ENCODE measurements at places on chromosomes 4 and X.
A peak's percentile ranks its signal among the peaks of the same experiment; 100 is the strongest.

DNA sequence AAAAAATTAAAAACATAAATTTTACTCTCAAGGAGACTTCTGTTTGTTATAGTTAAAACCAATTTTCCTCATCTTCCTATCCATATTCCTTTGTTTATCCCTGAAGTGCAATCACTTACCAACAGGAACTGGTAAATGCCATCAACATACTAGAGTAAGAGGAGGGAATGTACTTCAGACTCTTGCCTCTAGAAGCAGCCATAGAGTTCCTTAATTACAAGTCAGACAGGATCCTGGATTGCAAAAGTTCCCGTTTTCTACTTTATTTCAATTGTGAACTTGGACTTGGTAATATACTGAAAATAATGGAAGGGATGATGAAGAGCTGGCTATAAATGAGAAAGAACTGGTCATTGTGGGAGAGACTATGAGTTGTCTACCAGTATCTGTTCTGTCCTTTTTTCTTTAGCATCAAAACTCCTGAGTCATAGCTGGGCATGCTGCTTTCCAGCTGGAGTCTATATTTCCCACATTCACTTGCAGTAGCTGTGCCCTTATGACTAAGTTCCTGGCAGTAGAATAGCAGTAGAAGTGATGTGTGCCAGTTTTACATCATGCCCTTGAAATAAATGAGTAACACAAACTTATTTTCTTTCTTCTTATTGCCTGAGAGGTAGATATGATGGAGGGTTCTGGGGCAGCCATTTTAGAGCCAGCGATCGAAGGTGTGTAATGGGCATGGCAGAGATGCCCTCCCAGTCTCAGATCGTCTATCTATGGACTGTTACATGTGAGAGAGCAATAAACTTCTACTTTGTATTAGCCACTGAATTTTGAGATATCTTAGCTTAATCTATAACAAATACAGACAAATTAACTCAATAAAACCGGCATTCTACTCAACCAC, 26.8 kb upstream of the SPARCL1 start:
- no peak for DNase-seq

DNA sequence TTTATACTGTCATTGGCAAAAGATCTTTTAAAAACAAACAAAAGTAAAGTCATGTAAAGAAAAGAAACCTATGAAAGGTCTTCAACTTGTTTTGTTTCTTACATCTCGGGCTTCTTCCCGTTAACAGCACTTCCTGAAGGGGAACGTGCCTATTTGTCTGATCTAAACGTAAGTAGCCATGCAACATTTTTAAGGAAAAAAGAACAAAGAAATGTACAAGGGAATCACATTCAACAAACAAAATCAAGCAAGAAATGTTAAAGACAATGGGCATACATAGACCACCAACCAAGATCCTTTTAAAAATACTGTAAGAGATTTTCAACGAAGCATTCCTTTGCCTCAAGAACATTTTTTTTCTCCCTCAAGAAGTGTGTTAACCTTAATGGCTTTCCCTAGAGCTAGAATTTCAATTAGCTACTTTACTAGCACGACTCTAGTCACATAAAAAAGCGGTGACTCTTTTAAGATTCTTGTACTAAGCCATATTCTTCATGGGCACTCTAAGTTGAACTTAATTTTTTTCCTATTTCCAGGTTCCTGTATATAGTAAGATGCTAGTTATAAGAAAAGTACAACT, 112.0 kb upstream of the TTC29 start:
- no peak for DNase-seq

GRCh38 chr4:47530801-47531200, 45.7 kb downstream of the ATP10D start:
- no peak for DNase-seq

DNA sequence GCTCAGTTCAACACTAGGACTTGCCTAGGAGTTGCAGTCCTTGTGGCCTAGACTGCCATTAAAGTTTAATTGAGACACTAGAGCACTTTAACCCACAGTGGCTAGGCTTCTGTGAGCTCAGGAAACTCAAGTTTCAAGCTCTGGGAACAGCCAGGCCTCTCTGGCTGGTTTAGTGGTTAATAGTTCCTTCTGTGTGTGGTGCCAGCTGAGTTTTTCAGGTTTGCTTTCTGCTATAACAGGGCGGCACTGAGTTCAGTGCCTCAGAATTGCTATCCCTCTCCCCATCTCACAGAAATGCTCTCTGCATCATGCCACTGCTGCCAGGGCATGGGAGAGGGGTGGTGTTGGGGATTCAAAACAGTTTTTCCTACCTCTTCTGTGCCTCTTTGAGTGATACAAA, 15.9 kb downstream of the MMAA start:
- DNase-seq = no peak

- DNase-seq = no peak
Measured at GRCh38 chr4:53967986-53968385, 96.4 kb downstream of the CHIC2 start.

DNA sequence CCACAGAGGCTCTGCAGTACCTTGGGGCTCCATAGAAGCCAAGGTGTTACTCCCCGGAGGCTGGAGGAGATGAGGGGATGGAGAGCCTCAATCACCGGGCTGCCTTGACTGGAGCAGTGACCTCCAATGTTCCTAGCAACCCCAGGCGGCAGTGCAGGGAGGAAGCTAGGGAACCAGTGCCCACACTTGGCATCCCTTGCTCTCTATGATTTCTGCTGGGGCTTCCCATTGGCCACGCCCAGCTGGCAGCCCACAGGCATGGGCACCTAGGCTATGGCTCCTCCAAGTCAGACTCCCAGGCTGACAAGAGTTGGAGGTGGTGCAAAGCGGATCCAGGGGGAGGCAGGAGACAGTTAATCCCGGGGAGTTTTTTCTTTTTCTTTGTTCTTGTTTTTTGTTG, 229.7 kb downstream of the EVC2 start:
- DNase-seq = no peak

GRCh38 chr4:133865612-133866327, 335.8 kb downstream of the PABPC4L start:
- no peak for DNase-seq

GRCh38 chr4:1195109-1195671, 22.8 kb upstream of the SPON2 start:
- DNase-seq = peak; percentile 5

DNA sequence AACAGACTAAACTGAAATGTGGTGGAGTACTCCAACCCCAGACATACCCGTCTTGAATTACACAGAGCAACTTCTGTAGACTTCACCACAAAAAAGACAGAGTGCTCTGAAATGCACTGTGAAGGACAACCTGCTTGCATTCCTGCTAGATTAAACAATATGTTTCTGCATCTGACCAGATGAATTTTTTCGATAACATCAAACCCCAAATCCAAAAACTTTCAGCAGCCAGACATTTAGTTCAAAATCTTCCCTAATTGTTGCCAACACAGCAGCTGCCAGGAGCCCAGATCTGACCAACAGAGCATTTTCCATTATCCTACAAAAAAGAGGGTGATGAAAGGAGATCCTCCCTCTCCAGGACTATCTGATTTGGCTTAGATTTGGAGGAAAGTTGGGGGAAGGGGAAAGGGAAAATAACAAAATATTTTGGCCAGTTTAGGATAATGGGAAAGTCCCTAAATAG, 356.5 kb downstream of the PDGFC start:
- DNase-seq = no peak

DNA sequence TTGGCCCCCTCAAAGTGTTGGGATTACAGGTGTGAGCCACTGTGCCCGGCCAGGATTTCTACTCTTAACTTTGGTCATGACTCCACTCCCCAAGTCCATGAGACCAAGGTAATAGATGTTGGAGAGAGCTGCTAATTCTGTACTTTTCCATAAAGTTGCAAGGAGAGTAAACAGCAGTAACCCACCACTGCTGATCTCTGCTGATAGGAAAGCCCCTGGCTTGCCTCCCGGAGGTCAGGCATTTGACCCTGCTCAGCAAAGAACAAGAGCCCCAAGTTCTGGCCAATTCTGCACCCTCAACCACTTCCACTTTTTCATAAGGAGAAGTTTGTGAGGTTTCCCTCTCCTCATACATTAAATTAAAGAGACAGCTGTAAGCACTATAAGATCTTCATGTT, 143.0 kb downstream of the RASL11B start:
- DNase-seq = no peak

- no peak for DNase-seq
Measured at GRCh38 chrX:32788936-32789335, 422.4 kb downstream of the DMD start.

DNA sequence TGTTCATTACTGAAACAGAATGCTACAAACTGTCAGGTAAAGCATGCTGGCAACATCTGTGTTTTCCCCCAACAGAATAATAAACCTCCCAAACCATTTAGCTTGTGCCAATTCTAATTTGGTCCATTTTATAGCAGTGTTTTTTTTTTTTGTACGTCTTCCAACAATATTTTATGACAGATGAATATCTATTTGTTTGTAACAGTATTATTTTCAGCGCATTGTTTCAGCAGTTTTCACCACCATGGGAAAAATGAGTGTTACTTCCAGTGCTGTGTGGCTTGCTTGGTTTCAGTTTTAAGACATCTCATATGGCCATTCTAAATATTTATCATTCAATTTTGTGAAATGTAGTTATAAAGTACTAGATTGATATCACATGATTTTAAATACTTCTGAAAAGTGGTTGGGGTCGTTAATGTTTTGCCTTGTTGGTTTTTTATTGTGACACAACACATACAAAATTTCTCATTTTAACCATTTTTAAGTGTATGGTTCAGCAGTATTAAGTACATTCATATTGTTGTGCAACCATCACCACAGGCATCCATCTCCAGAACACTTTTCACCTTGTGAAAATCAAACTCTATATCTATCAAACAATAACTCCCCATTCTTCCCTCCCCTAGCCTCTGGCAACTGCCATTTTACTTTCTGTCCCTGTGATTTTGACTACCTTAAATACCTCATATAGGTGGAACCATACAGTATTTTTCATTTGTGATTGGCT, 25.6 kb upstream of the TBC1D19 start:
- DNase-seq = no peak

GRCh38 chrX:57044245-57044644, 48.9 kb upstream of the SPIN3 start:
- DNase-seq = no peak

GRCh38 chr4:120653804-120654573, 268.5 kb downstream of the PRDM5 start:
- no peak for DNase-seq

DNA sequence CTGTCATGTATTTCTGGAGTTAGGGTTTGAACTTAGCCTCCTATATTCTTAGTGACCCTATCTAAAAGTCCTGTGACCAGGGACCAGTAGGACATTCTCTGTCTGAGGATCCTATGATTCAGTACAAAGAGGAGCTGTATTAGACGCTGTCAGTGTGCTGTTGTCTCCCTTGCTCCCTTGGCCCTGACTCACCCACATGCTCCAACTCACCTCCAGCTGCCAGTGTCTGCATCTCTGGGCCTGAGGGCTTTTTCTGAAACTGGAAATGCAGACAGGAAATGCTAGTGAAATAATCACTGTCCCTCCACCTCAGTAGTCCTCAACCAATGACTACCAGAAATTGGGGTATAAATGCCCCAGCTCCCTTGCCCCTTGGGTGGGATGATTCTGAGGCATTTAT, 535.3 kb upstream of the RPS6KA3 start:
- no peak for DNase-seq

DNA sequence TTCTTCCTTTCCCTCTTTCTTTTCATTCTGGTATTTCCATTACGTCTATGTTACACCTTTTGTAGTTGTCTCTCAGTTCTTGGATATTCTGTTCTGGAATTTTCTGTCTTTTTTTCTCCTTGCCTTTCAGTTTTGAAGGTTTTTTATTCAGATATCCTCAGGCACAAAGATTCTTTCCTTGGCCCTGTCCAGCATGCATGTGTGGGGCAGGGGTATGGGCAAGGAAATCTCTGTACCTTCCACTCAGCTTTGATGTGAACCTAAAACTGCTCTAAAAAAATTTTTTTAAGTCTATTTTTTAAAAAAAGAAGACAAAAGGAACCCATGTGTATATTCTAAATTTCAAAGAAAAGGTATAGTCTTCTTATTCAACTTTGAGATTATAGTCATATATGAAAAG, 180.5 kb downstream of the SOWAHB start:
- no peak for DNase-seq

- no peak for DNase-seq
Measured at GRCh38 chrX:141341341-141341740, 99.0 kb upstream of the SPANXC start.

- DNase-seq = no peak
Measured at GRCh38 chr4:168634276-168634802, 137.5 kb downstream of the PALLD start.

GRCh38 chrX:153853180-153853901, 23.0 kb upstream of the PDZD4 start:
- DNase-seq = no peak

- no peak for DNase-seq
Measured at GRCh38 chr4:84678976-84679744, 96.2 kb downstream of the CDS1 start.

- peak; percentile 67 for DNase-seq
Measured at GRCh38 chrX:10722851-10723250, 102.5 kb upstream of the MID1 start.

- peak; percentile 83 for DNase-seq
Measured at GRCh38 chrX:153724252-153725038, at the start of the genes ABCD1 and BCAP31. ABCD1 (plus strand) TSS chrX:153724856; CDS start chrX:153725267, 411 bp downstream. BCAP31 (minus strand) TSS chrX:153724387; CDS start chrX:153723244, 1,143 bp downstream.

- DNase-seq = no peak
Measured at GRCh38 chrX:55340896-55341433, 76.2 kb upstream of the PAGE3 start.

GRCh38 chr4:54065282-54066087, 1.1 kb upstream of the CHIC2 start:
- DNase-seq = no peak

DNA sequence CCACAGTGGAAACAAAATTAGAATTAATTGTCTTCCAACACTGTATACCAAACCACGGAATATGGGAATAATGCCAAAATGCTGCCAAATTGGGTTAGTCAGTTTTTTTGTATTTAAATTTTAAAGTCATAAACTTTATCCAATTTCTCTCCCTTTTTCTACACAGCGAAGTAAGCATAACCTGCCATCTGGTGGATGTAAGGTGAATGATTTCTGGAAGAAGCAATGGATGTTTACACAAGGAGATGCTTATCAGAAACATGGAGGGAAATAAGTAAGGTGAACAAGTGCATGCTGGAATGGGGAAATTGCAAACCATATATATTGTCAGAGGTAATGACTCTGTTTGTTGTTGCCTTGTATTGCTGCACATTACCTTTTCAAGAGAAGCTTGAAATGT, 691.9 kb downstream of the TECRL start:
- no peak for DNase-seq

- no peak for DNase-seq
Measured at GRCh38 chrX:2559124-2559523, 58.3 kb upstream of the DHRSX start.

Data from WTC11 (cell line).